ENCODE measurements at places on chromosomes 1 and 21.

DNA sequence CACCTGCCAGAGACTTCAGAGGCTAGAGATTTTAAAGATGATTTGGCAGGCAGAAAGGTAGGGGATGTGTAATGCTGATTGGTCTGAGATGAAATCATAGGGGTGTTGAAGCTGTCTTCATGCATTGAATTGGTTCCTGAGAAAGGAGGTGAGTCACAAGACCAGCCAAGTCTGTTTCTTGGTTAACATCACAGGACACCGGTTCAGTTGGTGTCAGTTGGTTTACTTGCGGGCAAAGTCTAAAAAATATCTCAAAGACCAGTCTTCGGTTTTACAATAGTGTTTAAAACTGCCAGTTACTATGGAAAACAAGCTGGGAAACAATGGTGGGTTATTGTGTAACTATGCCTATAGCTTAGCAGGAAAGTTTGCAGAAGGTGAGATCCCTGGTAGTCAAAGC lies 305.9 kb downstream of the BARHL2 start:
- DNase-seq, result no peak

GRCh38 chr1:117646007-117646811 lies 40.4 kb downstream of the TENT5C start:
- no peak for DNase-seq

DNA sequence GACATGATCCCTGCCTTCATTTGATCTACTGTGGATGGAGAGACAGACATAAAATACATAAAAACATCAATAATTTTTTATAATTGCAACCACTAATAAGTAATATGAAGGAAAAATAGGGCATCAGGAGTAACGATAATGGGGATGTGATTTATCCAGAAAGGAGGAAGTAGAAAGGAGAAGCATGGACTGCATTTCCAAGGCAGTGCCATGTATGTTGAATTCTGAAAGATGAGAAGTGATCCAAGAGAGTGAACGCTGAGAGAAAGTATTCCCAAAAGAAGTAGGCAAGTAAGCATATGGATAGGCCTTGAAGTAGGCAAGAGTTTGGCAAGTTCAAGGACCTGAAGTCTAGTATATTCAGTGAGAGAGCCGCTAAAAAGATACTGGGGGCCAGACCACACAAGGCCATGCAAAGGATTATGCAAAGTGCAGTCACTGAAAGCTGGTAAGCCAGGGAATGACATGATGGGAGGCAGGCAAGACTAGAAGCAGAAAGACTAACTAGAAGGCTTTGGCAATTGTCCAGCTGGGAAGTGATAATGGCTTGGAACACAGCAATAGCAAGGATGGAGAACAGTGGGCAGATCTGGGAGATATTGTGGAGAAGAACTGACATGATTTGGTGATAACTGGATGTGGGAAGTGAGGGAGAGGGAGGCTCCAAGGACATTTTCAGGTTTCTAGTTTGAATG lies 85.9 kb downstream of the TM2D1 start:
- DNase-seq, result no peak

DNA sequence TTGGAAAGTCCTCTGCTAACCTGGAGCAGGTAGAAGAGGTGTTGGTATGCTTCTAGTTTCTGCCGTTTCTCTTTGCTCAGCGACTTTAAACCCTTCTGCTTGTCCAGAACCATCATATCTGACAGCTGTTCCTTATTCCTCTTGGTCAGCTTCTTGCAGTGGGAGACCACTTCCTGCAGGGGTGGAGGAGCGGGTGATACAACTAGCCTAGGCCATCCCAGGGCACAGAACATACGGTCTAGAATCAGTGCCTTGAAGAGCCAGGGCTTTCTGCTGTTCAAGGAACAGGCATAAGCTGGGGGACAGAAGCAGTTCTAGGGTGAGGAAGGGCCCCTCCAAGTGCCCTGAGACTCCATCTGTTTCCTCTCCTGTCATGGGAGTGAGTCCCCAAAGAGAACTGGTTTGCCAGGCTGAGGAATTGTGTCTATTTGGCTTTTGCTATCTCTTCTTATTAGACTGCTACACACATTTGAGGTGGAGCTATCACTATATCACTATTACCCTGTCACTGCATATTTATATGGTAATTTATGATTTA lies 32.5 kb downstream of the IQGAP3 start:
- no peak for DNase-seq

DNA sequence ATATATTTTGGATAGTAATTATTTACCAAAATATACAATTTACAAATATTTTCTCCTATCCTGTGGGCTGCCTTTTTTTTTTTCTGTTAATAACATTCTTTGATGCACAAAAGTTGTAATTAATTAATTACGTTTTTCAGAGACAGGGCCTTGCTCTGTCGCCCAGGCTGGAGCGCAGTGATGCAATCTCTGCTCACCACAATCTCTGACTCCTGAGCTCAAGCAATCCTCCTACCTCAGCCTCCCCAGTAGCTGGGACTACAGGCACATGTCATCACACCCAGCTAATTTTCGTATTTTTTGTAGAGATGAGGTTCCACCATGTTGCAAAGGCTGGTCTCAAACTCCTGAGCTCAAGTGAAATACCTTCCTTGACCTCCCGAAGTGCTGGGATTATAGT lies 21.3 kb upstream of the ZMYM4 start:
- DNase-seq, result no peak

- DNase-seq, result no peak
These were observed 17.8 kb downstream of the YBX1 start for GRCh38 chr1:42700006-42700405.

- DNase-seq, result no peak
These were observed 116.1 kb upstream of the GORAB start for GRCh38 chr1:170415710-170416372.

- DNase-seq, result no peak
These were observed 28.6 kb downstream of the KAZN start for GRCh38 chr1:14626869-14627607.

DNA sequence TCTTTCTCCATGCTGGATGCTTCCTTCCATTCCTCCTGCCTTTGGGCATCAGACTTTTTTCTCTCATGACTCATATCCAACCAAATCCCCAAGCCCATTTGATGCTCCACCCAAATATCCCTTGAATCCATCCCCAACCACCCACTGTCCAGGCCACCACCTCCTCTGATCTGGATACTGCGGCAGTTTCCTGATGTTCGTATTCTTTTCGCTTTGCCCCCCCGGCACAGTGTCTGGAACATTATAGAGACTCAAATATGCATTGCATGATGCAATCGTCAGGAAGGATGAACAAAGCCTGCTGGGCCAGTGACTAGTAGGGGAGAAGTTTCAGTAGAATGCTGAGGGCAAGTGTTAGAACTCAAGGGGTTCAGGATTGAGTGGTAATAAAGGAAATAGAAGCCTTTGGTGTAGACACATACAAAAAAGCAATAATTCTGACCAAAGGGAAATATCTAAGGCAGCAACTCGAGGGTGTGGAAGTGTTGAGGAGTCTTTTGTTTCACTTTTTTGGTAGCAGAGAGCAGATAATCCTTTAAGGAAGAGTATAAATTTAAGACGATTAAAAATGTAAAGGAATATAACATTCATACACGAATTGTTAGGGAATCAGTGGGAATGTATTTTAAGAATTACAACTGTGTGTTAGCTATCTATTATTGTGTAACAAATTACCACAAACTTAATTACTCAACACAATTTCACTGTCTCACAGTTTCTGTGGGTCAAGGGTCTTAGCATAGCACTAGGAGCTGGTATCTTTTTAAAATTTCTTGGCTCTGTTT lies 7.5 kb downstream of the S100A11 start:
- DNase-seq, result no peak

DNA sequence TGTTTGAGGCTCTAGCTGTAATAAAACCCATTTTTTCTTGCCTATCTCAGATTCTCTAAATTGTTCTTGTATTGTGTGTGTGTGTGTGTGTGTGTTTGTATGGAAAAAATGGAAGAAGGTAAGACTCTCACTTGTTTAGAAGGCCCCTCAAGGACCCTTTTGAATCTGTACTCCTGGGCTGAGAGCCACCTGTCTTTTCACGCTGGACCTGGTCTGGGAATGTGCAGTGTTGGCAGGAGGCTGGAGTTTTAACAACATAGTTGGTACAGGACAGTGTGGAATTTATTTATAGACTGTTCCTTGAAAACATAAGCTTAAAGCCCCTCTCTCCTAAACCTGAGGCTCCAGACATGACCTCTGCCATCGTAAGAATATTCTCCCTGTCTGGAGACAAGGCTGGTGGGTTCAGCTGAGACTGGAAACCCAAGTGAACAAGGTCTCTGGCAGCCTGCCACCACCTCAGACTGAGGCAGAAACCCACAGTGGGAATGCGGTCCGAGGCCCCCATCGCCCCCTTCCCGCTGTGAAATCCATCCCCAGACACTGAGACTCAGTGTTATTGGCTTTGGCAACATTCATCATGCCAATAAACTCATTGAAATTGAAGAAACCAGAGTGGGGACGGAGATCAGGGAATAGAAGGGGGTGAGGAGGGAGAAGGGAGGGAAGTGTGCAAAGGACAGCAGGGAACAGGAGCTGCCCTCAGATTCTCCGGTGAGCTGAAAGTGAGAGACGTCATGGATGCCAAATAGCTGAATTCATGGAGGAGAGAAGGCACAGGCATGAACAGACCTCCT lies 24.6 kb upstream of the PLXNA2 start:
- no peak for DNase-seq

- peak; percentile 15 for DNase-seq
These were observed 174.1 kb downstream of the PBX1 start for GRCh38 chr1:164733070-164733469.

Data from H54 (cell line).